ENCODE measurements at places on chromosomes 6 and 20. TPM values are rescaled to one million over a fixed set of nuclear protein-coding genes. Genes with fewer than 3 reads are reported as not detected.

DNA sequence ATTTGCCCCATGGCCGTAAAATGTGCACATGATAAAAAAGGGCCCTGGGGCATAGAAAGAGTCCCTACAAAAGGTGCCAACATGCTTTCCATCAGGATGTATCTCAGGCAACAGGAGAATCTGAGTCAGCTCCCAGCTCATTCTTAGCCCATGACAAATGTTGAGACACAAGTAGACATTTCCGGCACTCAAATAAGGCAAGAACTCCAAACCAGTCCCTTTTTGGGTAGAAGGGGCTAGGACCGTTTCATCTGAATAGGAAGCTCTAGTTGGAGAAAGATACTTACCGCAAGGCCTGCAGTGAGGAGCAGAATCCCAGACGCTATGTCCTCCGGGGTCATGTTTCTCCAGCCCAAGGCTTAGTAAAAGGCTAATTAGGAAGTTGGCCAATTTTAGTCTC, 261.0 kb upstream of the RIN2 start:
- no peak for DNase-seq

DNA sequence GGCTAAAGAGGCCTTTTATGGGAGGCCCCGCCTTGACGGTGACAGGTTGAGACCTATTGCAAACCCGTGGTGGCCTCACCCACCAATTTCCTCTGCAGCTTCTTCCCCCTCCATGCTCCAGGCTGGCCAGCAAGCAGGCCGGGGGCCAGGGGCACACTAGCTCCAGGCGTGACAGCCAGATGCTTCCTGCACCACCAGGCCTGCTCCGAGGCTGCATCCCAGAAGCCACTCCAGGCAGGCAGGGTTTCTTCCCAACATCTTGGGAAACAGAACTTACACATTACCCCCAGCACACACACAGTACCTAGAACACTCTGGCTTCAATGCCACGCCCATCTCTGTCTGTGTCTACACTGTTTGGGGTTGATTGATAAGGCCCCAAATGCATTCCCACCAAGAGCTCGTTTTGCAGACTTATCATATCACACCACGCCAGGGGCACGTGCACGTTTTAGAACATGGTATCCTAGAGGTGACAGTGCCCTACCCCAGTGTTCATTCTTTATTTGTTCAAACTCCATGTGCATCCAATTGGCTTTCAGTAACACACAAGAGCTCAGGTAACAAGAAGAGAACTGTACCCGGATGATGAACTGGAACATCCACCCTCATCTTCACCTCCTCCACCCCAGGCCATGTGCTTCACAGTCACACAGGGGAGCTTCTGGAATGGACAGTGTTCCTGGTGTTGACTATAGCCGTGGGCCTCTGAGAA, 221.4 kb upstream of the RREB1 start:
- DNase-seq: no peak

- DNase-seq: no peak
Measured at GRCh38 chr6:16824845-16825685, 63.8 kb upstream of the ATXN1 start.

DNA sequence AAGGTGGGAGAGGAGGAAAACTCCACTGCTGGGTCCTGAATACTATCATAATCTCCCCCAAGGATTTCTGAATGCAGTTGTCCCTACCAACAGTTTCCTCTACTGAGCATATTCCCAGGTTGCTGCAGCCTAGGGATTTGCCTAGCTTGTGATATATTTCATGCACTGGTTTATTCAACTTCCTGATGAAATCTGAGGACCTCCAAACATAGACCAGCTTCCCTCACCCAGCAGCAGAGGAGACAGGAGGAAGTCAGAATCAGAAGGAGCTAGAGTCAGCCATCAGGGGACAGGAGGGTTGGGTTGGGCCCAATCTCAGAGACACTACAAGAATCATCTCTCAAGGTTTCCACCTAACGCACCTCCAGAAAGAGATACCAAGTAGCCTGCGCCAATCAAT, 138.4 kb upstream of the TOP1 start:
- no peak for DNase-seq

DNA sequence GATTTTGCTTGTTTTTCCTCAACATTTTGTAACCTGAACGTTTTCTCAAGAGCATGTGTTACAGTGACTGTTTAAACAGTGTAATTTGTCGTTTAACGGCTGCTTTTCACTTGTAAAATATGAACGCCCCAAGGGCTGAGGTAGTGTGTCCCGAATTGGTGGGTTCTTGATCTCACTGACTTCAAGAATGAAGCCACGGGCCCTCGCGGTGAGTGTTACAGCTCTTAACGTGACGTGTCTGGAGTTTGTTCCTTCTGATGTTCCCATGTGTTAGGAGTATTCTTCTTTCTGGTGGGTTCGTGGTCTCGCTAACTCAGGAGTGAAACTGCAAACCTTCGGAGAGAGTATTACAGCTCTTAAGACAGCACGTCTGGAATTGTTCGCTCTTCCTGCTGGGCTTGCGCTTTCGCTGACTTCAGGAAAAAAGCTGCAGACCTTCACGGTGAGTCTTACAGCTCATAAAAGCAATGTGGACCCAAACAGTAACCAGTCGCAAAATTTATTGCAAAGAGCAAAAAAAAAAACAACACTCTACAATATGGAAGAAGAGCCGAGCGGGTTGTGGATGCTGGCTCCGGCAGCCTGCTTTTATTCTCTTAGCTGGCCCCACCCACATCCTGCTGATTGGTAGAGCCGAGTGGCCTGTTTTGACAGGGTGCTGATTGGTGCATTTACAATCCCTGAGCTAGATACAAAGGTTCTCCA, 25.1 kb upstream of the TRIM27 start:
- no peak for DNase-seq

DNA sequence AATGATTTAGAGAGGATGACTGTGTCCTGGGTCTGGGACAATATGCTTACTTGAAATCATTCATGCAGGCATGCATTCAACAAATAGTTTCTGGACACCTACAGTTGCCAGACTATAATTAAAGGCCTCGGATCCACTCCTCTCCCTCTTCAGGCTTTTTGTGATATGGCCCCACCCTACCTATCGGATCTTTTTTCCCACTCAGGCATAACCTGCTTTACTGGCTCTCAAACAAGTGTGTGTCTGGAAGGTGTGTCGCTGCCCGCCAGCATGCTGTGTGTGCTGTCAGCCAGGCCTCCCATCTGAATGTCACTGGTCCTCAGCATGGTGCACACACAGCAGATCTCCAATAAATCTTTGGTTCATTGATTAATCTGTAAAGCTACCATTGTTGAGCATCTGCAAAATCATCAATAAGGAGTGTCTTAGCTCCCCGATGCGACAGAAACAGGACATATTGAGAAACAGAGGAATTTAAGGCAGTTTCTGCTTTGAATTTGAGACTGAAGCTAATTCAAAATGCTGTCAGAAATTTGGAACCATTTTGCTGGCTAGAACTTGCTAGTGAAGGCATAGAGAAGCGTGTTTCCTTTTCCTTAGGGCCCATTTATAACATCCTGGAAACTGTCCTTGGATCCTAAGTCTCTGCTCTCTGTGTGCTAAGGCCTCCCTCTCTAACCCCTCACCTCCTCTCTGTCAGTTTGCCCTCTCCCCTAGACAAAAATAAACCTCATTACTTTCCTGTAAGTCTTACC, 23.5 kb upstream of the CCN6 start:
- no peak for DNase-seq

DNA sequence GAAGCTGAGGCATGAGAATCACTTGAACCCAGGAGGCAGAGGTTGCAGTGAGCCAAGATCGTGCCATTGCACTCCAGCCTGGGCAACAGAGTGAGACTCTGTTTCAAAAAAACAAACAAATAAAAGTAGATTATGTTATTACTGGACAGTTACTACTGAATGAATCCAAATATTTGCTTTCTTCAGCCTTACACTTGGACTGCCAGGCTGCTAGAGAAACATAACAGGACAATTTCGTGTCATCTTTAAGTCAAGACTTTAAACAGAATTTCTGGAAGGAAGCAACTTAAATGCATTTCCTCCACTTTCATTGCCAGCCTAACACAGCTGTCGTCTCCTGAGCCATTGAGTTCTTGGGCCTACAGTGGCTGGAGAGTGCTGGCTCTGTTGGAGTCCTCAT, 42.0 kb upstream of the PRIM2 start:
- DNase-seq: no peak

GRCh38 chr6:119255492-119255891, 94.1 kb downstream of the MAN1A1 start:
- DNase-seq: no peak

- no peak for DNase-seq
Measured at GRCh38 chr20:53306192-53306805, 287.3 kb downstream of the ZNF217 start.

DNA sequence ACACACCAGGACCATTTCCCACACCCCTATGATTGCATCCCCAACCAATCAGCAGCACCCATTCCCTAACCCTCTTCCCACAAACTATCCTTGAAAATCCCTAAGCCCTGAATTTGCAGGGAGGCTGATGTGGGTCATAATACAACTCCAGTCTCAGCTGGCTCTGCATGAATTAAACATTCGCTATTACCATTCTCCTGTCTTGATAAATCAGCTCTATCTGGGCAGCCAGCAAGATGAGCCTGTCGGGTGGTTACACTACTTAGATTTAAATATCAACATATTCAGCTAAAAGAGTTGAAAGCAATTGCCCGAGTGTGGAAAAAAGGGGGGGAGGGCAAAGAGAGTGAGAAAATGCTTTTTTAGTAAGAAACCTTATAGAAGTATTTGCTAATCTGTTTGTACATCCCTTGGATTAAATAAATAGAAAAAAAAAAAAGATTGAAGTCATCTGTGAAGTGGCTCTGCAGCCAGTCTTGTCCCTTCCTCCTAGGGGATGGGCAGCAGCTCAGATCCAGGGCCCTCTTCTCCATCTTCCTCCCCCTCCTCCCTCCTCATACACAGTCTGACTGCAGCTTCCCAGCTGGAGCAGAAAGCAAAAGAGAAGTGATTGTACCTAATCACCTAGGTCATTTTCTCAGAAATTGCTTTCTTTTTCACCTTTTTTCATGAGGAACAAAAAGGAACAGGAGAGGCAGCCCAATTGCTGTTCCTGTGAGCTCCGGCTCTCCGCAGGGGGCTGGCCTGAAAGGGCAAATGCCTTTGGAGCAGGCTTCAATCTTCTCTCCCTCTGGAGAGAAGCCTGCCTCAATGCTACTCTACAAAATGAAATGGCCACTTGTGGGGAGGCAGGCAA, 356.6 kb upstream of the SULF2 start:
- DNase-seq: no peak

DNA sequence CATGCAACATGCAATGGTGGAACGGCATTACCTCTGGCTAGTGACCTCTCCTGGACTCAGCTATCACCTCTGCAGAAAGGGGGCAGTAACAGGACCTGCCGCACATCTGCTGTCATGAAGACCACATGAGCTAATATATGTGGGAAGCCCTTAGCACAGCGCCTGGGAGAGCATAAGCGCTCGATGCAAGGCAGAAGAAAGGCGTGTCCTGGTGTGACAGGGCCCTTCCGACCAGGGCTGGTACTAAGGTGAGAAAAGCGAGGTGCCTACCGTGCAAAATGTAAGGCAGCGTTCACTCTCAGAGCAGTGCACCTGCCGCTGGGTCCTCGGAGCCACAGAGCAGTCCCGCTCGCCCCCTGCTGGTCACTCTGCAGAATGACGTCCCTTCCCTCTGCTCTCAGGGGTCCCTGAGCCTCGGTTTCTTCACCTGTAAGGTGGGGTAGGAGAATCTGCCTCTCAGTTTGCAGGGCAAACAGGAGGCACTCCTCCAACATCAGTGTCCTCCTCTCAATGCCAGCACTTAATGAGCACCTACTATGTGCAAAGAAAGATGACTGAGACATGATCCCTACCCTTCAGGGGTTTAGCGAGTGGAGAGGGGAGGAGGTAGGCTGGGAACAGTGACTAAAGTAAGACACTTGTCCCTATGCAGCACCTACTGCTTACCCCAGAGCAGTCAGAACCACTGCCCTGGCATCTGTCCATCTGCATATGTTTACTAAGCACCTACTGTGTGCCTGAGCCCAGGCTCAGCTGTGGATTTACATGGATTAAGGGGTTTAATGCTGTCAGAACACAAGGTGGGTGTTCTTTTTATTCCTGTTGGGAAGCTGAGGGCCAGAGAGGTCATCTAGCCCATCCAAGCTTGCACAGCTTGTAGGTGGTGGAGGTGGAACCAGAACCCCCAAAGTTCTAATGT, 41.1 kb upstream of the PTGIS start:
- DNase-seq: peak; percentile 15

DNA sequence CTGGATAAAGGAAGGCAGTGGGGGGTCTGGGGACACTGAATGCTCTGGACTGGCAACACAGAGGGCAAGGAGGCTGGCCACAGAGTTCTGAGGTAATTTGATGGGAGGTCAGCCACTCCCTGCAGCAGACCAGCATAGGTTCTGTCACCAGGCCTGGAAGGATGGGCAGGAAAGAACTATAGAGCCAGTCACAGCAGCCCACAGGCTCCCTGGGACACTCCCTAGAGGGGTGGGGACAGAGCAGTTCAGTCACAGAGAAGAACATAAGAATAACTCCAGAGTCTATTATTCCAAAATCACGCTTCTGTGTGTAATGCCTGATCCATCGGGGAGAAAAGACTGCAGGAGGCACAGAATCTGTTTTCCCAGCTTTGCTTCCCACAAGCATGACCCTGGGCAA, 19.6 kb downstream of the DYNLRB1 start:
- no peak for DNase-seq

DNA sequence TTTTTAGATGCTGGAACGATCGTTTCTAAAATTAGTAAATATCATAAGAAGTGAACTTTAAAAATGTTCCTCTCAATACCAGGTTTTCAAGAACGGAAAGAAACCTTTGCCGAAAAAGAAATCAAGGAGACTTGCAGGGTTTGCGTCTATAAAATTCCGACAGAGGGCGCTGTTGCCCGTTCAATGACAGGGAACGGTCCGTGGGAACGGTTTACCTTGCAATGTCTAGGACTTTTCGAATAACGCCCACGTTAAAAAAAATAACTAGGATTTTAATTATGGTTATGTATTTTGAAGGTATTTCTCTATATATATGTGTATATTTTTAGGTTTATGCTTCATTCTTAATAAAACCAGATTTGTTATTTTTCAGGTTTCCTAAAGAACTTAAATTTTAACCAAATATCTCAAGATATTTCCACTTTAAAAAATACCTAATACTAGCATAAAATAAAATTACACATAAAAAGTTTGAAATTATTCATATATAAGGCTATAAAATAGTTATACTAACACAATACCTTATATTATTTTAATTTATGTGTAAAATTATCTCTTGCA, 2.5 kb upstream of the TFAP2B start:
- peak; percentile 32 for DNase-seq

GRCh38 chr6:101226677-101227135, 166.8 kb upstream of the GRIK2 start:
- no peak for DNase-seq

RUNX2 gene
- total RNA-seq: 0.16 TPM

NKX2-4 gene
- total RNA-seq: not detected

CGA gene
- not detected for total RNA-seq

SCUBE3 gene
- total RNA-seq: 1.7 TPM

Measured in occipital lobe (tissue), 3 donors.